ENCODE measurements at places on chromosomes 5 and 9.

- DNase-seq, result no peak
Observed at GRCh38 chr5:22850981-22851380, 2.2 kb downstream of the CDH12 start.

GRCh38 chr9:114291064-114291474, 31.8 kb upstream of the ORM1 start:
- no peak for DNase-seq

DNA sequence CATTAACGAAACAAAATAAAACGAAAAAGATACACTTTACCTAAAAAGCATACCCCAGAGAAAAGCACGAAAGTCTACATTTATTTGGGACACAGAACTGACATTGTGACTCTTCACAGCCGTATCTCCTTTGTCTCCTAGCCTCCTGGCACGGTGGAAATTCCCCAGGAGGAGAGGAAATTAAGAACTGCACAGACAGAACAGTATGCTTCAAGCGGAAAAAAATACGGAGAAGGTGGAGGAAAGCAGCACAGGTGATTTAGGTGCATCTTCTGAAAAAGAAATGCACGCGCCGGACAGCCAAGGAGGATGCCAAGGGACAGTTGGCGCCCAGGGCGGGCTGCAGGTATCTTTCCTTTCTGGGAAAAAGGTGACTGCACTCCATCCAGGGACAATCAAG, 32.0 kb downstream of the DDX31 start:
- no peak for DNase-seq

DNA sequence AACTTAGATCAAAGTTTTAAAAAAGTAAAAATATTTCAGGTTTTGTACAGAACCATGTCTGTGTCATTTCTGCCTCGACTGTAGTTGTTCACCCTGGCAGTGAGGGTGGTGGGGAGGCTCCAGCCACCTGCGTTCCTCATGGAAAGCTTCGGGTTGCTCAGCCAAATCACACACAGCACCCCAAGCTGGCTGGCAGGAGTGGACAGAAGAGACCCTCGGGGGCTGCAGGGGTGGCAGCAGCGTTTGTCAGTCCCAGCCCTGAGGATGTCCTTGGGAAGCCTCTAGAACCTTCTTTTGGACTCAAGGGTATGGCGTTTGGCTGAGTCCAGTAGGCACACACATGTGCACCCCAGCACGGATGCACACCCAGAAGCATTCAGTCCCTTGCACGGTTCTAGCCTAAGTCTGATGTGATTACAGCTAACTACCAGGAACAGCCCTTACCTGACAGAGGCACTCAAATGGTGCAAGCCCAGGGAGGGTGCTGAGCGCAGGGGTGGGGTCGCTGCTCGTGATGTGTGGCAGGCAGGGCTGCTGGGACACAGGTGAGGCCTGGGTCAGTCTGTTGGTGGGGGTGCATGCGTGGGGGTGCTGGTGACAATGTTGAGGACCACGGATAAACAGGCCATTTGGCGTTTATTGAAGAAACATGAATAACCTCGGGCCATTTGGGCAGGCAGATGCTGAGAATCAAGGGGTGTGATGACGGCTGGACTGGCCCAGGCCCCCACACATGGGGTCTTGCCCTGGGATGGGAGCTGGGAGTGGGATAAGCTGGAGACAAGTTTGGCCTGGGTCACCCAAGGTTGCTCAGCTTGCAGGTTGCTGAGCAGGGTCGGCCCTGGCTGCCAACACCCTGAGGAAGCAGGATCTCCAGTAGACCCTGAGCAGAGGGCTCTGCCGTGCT, 103.4 kb downstream of the PHF2 start:
- no peak for DNase-seq

DNA sequence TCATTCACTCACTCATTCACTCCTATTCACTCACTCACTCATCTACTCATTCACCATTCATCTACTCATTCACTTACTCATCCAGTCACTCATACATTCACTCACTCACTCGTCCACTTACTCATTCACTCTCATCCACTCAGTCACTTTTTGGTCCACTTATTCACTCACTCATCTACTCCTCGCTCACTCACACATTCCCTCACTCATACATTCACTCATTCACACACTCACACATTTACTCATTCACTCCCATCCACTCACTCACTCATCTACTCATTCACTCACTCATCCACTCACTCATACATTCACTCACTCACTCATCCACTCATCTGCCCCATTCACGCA, 27.7 kb downstream of the WNK2 start:
- DNase-seq, result no peak

DNA sequence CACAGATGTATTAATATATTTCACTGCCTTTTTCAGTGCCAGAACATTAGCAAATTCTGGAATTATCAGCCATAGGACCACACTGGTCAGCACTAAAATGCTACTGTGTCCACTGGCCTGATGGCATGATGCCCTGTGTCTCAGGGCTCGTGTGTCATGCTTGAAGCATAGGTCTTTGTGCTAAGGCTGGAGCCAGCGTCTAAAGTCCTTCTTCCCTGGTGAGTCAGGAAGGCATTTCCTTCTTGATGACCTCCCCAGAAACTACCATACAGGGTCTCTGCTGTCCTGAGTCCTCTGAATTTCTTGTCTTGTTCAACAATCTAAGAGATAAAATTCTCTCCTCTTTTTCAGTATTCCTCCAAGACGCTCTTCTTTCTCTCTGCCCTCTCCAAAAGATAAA, 489.9 kb downstream of the PSAT1 start:
- no peak for DNase-seq

DNA sequence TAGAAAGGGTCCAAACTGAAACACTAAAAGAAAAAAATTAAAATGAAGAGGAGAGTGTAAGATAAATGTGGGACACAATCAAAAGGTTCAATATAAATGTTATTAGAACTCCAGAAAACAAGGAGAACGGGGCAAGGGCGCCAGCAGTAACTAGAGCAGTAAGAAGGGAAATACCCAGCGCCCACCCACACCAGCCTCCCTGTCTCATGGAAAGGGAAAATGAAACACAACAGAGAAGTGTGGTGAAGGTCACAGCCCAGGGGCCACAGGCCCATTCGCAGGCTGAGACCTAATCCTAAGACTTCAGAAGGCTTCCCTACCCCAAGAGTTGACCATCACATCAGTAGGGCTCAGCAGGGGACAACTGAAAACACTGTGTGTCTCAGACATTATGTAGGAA, 45.8 kb upstream of the CLK4 start:
- DNase-seq, result no peak

DNA sequence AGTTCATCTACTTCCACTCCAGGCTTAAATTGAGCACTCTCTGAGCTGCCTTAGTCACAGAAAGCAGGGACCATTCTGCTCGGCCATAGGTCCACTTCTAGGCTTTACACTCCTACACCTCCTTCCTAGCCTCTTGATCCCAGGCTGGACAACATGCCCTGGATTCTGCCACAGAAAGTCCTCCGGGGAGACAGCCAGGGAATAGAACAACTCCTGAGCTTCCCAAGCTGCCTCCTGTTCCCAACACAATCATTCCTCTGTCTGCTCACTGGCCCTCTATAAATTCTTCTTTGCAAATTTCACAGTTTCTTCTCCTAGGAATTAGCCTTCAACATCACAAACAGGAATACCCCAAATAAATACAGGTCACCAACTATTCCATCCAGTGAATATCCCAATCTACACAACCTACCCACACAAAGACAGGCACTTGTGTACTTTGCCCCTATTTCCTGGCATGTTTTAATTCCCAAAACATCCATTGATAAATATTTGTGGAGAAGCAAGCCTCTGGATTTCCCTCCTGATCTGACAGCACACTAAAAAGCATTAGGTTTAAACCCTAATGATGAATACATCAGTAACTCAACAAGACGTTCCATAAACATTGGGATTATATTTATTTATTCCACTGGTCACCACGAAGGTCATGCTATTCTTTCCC, 125.5 kb downstream of the ENC1 start:
- no peak for DNase-seq

DNA sequence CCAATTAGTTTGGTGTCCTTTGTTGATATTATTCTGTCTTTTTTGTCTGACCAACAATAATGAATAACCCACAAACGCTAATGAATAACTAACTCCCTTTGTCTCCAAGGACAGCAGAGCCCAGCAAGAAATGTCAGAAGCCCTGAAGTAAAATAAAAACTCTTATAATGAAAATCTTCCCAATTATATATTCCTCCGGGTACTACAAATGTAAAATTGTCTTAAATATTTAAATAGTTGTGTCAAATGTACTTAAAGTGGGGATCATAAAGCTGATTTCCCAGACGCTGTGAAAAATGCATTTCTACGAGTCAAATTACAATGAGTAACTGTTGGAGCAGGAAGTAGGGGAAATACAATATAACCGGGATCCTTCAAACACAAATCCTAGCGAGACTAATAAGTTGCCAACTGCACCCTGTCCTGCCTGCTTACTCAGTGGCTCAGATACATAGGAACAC, 22.3 kb downstream of the GLIS3 start:
- no peak for DNase-seq

GRCh38 chr5:115772731-115773475, 43.6 kb downstream of the CDO1 start:
- DNase-seq, result no peak

DNA sequence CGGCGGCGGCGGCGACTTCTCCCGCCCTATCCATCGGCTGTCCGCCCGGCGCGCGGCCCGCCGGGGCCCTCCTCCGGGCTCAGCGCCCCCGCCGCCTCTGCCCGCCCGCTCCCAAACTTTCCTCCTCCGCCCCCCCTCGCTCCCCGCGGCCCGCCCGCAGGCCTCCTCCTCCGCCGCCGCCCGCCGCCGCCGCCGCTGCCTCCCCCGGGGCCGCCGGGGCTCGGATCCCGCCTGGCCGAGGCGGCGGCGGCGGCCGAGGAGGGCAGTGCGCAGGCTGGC, 460 bp upstream of the PBX3 start:
- no peak for DNase-seq

DNA sequence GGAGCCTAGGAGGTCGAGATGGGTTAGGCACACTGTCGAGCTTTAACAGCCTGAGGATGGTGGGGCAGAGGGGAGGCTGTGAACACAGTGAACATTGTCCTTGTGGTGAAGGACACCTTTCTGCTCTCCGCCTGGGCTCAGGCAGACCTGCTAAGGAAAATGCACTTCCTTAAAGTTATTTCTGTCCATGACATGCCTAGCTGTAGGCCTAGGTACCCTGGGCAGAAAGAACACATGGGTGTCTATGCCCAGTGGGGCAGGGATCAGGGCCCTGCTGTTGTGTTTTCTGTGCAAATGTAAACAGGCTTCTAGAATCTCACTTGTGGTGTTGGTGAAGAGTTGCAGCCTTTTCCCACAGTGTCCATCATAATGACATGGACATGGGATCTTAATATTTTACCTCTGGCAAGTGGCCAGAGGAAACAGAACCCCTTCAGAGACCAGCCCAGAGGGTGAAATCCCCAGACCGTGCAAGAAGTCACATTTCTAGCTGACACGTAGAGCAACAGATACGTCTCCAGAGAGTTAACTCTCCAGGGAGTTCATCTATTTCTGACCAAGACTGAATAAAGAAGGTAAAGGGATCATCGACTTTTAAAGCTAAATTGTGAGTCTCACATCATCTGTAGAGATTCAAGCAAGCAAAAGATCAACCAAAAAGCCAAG, 79.2 kb downstream of the C9orf152 start:
- DNase-seq, result no peak

- DNase-seq, result peak; percentile 56
Observed at GRCh38 chr9:35954942-35955546, 2.9 kb downstream of the OR2S2 start.

DNA sequence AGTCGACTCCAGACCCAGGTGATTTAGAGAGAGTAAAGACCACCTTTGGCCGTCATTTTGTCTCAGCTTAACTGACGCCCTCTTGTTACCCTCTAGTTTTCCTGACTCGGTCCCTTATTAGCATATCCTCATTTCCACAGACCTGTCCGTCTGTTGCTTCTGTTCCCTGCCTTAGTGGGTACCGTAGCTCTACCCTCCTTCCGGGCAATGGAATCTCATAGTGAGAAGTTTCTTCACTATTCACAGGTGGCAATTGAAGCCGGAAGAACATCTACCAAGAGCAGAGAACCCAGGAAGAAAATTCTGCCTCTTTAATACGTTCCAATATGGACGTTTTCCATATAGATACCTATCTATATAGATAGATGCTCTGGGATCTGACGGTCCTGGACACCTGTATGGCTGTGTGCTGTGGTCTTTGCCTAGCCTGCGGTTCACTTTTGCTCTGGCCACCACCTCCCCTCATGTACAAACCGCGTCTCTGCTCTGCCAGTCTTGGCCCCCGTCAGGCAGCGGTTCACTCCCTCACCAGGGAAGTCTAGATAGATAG, 652 bp upstream of the TMEM161B start:
- DNase-seq, result no peak

- DNase-seq, result no peak
Observed at GRCh38 chr9:133098871-133099270, 22.2 kb downstream of the RALGDS start.

GRCh38 chr5:140718266-140718592, 18.0 kb downstream of the ZMAT2 start:
- no peak for DNase-seq

DNA sequence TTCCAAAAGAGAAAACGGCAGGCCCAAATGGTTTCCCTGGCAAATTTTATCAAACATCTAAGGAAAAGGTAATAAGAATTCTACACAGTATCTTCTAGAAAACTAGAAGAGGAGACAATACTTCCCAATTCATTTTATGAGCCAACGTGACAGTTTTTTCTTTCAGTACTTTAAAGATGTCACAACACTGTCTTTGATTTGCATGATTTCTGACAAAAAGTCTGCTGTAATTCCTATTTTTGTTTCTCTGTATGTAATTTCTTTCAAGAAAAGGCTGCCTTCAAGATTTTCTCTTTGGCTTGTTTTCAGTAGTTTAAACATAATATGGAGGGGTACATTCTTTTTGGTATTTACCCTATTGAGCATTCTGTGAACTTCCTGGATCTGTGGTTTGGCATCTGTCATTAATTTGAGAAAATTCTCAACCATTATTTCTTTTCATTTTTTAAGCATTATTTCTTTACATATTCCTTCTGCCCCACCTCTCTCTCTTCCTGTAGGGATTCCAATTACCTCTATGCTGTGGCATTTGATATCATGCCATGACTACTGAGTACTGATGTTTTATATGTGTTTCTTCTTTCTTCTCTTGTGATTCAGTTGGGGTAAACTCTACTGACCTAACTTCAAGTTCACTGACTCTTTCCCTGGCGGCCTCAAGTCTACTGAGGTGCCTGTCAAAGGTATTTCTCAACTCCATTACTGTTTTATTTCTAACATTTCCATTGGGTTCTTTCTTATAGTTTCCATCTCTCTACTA, 32.2 kb downstream of the ANKS6 start:
- peak; percentile 6 for DNase-seq

DNA sequence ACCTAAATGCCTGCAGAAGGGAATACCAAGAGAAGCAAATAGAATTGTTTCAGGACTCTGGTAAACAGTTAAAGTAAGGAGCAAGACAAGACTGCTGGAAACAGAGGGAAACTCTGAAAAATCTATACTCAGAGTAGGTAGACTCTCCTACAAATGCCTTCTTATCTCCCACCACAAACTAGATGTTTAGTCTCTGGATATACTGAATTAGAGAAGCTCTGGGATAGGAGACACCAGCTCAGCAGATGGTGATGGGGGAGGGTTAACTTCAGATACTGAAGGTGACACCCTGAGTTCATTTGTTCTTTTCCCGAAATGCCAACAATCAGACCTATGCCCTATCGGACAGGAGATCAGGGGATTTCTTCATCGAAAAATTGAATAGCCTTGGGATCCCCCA, 54.1 kb upstream of the CHD1 start:
- no peak for DNase-seq

Measured in fibroblast of skin of left quadriceps (primary cell).